Activated T-helper 9 cell treated with anti-CD3 and anti-CD28 coated beads, Interleukin-2, amount 50 U/mL, for 16 hours (primary cell): ENCODE measurements at places on chromosomes 11 and 22.

GRCh38 chr11:21774212-21774611, 418.7 kb upstream of the ANO5 start:
- no peak for DNase-seq

DNA sequence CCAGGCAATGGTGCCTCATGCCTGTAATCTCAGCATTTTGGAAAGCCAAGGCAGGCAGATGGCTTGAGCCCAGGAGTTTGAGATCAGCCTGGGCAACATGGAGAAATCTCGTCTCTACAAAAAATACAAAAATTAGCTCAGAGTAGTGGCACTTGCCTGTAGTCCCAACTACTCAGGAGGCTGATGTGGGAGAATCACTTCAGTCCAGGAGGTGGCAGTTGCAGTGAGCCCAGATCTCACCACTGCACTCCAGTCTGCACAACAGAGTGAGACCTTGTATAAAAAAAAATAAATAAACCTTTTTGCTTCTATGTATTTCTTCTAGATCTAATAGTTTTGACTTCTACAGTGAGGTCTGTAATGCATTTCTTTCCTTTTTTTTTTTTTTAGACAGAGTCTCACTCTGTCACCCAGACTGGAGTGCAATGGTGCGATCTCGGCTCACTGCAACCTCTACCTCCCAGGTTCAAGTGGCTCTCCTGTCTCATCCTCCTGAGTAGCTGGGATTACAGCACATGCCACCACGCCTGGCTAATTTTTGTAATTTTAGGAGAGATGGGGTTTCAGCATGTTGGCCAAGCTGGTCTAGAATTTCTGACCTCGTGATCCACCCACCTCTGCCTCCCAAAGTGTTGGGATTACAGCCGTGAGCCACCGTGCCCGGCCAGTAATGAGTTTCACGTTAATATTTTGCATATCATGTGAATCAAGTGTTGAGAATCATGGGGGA, 18.1 kb upstream of the RDX start:
- DNase-seq = no peak

DNA sequence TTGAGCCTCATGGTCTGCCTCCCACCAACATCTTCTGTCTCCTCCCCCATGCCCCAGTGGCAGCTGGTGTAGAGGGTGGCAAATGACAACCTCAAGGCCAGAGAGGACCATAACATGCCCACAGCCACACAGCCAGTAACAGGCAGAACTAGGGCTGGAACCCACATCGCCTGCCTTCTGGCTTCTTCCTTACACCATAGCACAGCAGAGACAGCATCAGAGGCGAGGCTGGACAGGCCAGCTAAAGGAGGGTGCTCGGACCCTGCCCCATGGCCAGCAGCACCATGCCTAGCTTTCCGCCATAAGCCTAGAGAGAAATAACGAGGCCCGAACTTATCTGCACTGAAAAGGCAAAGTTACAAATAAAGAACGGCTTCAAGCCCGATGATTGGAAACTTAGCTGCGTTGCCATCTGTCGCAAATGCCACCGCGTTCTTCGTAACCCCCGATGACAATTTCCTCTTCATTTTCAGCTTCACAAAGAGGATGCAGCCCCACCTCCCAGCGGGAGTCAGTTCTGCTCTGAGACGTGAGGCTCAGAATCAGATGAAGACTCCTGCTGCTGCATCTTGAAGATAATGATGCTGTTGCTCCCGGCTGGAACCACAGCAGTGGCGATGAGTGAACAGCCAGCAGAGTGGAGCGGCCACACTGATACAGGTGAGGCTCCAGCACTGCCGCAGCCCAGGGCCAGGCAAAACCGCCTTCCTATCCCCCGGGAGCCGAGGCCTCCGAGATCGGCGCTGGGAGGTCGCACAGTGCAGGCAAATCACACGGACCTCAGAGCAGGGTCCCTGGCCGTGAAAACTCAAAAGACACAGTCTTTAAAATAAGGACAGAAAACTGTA, 73.8 kb upstream of the RTL6 start:
- no peak for DNase-seq

- DNase-seq = no peak
Observed at GRCh38 chr11:116605543-116606459, 167.0 kb downstream of the BUD13 start.

- DNase-seq = no peak
Observed at GRCh38 chr11:18726040-18726439, at the start of gene IGSF22. IGSF22 (minus strand) TSS chr11:18726188; CDS start chr11:18724236, 1,952 bp downstream.

DNA sequence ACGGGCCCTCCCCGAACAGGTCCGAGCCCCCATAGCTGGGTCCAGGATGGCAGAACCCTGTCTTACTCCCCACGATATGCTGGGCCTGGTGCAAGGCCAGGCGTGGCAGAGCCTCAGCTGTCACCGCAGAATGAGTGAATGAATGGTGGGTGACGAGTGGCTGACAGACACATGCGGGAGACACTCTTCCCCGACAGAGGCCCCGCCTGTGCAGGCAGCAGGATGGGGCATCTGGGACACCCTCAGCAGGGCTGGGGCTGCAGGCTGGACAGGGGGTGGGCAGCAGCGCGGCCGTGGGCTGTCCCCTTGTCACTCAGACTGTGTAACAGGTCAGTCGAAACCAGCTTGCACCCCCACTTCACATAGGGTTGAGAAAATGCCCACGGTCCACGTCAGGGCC, 18.0 kb downstream of the WNT7B start:
- no peak for DNase-seq

DNA sequence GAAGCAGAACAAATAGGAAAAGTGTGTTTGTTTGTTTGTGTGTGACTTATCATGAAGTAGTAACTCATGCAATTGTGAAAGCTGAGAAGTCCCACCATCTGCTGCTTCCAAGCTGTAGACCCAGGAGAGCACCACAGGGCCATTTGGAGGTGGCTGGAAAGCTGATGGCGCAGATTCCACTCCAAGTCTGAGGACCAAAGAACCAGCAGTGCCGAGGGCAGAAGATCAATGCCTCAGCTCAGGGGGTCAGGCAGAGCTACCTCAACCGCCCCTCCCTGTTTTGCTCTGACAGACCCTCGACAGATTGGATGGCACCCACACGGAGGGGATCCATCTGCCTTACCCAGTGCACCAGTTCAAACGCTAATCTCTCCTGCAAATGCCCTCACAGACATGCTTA, 896.2 kb downstream of the BRD1 start:
- no peak for DNase-seq

- DNase-seq = no peak
Observed at GRCh38 chr11:8693010-8693551, 10.5 kb downstream of the RPL27A start.

DNA sequence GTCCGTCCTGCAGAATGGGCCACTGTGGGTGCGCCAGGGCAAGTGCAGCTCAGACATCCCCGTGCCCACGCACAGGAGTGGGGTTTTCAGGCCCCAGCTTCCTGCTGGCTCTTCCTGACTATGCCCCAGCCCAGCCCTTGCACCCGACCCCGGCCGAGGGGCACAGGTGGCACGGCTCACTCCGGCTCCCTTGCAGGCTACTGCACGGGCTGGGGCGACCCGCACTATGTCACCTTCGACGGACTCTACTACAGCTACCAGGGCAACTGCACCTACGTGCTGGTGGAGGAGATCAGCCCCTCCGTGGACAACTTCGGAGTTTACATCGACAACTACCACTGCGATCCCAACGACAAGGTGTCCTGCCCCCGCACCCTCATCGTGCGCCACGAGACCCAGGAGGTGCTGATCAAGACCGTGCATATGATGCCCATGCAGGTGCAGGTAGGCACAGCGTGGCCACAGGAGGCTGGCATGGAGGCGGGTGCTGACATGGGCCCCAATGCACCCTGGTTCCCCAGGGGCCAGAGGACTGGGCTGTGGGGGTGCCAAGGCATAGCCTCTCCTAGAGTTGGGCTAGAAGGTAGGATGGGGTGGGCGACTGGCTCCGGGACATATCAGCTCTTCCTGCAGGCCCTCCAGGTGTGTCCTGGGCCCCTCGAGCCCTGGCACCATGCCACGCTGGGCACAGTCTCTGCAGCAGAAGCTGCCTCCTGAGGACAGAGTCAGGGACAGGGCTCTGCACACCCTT, 27.7 kb downstream of the MUC2 start:
- no peak for DNase-seq

GRCh38 chr11:76838678-76839068, 22.0 kb upstream of the ACER3 start:
- no peak for DNase-seq

- DNase-seq = no peak
Observed at GRCh38 chr11:63508009-63508408, 2.1 kb downstream of the LGALS12 start.

- no peak for DNase-seq
Observed at GRCh38 chr11:69049490-69049867, 747 bp downstream of the TPCN2 start.

GRCh38 chr11:27507557-27508322, 1.2 kb upstream of the LIN7C start:
- DNase-seq = no peak

DNA sequence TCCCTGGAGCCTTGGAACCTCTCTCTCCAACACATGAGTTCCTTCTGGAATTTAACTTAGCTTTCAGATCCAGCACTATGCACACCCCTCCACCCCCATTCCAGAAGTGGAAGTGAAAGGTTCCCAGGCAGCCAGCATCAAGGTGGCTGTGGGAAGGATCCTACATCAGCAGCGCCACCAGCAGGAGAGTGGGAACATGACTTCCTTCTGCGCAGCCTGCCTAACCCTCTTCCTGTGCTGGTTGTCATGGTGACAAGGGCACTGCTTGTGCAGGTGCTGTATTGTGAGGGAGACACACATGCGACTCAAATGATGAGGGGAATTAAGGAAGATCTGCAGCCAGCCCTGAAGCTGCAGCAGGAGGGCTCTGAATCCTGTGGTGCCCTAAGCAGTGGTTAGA, 904.5 kb upstream of the API5 start:
- DNase-seq = no peak

DNA sequence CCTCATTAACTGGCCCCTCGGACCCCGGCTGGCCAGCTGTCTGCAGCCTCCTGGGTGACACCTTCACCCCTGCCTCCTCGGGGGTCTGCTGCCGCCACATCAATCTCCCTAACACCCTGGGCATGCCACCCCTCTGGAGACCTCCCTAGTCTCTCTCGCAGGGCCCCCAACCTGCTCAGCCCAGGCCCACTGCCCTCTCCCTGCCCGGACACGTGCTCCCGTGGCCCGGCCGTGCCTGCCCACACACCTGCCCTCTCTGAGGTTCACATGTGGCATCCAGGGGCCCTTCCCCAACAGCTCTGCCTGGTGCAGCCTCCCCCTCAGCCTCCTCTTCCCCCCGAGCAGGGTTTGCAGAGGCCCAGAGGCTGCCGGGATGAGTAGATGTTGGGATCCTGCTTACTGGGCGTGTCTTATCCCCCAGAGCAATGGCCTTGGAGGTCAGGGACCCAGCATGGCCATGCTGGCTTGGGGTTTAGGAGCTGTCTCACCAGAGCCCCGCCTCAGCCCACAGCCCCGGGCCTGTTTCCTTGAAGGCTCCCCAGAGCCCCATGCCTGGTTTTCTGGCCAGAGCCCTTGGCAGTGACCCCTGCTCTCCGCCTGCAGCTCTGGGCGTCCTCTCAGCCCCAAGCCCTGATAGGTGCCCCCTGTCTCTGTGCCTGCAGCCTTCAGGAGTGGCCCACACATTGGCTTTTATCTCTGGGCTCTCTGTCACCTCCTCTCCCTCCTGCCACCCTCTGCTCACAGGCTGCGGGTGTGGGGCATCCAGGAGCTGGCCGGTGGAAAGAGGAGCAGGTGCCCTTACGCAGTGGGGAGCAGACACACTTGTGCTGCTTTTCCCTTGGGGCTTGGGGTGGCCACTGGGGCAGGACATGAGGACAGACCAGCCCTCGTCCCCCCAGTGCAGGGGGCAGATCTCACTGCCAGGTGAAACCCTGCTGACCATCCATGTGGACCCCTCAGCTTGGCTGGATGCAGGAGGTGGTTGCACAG, 25.7 kb upstream of the SEPTIN5 start:
- no peak for DNase-seq
